ENCODE measurements at places on chromosomes 6 and 20.

DNA sequence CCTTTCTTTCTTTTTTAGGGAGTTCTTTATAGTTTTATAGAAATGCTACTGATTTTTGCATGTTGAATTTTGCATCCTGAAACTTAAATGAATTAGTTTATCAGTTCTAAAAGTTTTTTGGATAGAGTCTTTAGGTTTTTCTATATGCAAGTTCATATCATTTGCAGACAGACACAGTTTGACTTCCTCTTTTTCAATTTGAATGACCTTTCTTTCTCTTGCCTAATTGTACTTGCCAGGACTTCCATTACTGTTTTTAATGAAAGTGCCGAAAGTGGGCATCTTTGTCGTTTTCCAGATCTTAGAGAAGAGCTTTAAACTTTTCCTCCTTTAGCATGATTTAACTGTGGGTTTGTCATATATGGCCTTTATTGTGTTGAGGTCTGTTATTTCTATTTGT lies 21.1 kb upstream of the EDN1 start:
- no peak for DNase-seq

DNA sequence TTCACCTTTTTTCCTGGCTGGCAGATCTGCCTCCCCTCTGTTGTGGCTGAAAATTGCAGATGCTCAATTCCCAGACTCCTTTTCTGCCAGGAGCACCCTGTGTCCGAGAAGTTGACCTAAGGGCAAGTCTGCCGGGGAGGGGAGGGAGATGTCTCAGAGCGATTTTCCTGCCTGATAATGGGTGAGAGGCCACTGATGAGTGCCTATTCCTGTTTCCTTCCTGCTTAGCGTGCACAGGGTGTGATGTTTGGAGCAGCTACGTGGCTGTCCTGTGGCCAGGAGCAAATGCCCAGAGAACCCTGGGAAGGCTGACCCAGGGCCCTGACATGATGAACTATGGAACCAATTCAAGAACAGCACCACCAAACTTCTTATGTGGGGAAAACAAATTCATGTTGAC lies 22.5 kb downstream of the SOX4 start:
- no peak for DNase-seq

GRCh38 chr6:136244061-136244616 lies 6.0 kb downstream of the MTFR2 start:
- DNase-seq, result no peak

- DNase-seq, result no peak
Observed at GRCh38 chr20:2217857-2218539, 77.8 kb upstream of the TGM3 start.

DNA sequence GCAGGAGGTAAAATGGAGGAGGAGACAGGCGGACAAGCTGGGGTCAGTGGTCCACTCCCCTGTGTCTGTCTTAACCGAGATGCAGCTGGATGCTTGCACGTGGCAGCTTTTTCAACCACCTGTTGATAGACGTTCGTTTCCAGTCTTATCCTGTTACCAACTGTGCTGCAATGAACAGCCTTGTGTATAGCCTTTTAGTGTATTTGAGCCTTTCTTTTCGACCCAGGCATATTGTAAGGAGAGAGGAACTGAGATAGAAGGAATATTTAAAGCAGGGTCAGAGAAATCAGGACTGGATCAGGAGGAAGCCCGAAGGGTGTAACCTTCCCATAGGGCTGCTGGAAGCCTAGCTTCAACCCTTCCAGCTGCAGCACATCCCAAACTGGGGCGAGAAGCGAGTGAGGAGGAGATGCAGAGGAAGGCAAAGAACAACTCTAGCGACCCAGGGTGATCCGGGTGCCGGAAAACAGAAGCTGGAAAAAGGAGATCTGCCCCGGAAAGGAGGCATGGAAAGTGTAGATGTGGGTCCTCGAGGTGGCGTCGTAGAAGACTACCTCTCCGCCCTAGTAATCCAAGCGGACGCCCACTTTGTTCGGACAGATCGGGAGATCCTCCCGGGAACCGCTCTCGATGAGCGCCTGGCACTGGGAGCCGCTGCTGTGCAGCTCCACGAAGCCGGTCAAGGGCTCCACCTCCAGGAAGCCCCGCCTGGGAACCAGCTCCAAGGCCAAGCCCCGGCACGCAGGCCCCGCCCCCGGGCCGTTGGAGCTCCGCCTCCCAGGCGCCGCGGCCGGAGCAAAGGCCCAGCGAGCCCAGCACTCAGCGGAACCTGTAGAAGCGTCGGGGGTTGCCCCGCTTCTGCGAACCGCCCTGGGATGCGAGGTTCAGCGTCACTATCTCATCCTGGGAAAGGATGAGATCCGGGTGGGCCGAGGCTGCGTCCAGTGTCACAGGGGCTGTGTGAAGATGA lies 11.2 kb downstream of the TRIM31 start:
- peak; percentile 39 for DNase-seq

DNA sequence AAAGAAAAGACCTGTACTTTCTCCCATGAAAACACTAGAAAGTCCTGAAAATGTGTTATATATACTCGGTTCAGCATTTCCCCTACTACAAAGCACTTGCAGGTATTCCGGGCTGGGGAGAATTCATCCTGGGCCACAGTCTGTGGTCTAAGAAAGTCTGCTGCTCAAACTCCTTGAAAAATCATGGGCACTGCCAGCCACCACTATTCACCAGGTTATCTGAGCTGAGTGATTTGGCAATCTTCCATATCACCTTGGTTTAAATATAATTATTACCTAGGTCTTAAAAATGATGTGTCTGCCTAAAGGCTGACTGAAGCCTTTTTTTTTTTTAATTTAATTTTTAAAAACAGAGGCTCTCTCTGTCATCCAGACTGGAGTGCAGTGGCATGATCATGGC lies 11.3 kb downstream of the FKBP5 start:
- no peak for DNase-seq

DNA sequence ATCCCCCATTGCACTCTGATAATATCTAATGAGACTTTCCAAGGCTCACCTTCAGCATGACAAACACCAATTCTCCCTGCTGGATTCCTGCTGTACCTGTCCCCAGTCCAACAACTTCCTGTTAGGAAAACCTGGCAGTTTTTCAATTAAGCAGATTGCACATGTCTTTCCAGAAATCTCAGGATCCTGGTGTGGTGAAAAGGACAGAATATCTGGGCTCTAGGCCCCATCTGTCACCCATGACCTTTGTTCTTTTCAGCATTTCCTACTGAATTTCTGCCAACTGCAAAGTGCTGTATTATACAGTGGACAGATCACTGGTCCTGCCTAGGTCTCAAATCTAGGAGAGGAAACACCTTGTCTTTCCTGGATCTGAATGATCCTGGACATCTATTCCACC lies 27.7 kb upstream of the DTNBP1 start:
- no peak for DNase-seq

DNA sequence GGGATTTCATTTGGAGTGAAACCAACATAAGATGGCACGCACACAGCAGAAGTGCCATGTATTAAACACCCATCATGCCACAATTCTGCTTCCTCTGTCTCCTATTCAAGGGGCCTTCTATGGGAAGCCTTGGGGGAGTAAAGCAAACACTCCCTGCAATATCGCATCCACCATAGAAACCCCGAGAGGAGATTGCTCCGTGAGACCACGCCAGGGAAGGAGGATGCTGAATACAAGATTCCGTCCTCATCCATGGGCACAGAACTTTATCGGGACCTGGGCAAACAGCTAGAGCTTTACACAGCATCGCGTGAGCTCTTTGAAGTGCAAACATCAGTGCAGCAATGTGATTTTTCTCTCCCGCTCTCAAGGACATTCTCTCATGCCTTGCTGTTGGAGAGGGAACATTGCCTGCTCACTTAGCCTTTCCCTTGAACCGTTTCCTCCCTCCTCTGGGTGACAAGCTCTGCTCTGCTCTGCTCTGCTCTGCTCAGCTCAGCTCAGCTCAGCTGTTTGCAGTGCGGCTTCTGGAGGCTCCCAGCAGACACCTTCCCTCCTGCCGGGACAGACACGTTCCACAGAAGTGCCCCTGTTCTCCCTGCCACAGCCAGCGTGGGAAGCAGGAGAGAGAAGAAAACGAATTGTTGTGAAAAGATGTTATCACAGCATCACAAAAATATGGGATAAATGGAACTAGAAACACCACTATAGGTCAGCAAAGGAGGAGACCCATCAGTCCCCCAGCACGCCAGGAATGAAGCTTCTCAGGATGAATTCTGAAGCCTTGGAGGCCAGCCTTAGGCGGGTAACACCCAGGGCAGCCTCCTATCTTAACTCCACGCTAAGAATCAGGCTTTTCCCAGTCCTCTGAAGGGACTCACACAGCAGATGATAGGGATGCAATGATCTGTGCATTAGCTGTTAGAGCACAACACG lies 48.2 kb downstream of the RNASET2 start:
- no peak for DNase-seq

- DNase-seq, result no peak
Observed at GRCh38 chr20:48556956-48557355, 270.8 kb downstream of the PREX1 start.

DNA sequence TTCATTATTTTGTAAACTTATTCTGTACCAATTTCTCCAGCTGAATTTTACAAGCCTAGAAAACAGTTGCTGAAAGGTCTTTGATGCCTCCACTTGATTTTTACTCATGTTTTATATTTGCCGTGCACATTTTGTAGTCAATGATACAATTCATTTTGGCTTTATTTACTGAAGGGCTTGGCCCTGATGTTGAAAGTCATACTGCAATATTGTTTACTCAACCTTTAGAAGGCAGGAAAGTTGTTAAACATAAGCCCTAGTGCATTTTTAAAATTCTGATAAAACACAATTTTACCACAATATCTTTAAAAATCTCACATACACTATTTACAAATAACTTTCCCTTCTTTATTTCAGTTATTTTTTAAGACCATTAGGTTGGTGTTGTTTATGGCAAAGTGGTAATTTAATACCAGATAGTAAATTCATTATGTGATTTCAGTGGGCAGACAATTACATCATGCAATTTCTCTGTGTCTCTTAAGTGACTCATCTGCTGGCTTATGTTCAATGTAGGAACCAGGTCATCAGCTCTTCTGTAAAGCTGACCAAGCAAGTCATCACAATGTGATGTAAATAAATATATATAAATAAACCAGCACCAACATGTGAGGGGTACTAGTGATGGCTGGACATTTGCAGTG lies 121.1 kb upstream of the SLC35B3 start:
- DNase-seq, result no peak

GRCh38 chr6:45807311-45808041 lies 208.2 kb downstream of the CLIC5 start:
- DNase-seq, result no peak

DNA sequence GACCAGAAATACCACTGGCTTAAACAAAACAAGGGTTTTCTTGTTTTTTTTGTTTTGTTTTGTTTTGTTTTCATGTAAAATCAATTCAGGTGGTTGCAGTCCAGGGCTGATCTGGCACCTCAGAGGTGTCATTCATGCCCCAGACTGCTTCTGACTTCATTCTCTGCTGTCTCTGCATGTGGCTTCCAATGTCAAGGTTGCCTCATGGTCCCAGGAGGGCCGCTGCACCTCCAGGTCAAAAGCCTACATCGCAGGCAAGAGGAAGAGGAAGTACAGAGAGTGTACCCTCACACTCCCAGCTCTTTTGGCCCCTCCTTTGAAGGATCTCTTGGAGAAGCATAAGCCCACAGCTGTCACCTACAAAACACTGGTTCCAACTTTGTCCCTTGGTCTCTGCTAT lies 1.4 kb upstream of the BTN3A1 start:
- DNase-seq, result no peak

DNA sequence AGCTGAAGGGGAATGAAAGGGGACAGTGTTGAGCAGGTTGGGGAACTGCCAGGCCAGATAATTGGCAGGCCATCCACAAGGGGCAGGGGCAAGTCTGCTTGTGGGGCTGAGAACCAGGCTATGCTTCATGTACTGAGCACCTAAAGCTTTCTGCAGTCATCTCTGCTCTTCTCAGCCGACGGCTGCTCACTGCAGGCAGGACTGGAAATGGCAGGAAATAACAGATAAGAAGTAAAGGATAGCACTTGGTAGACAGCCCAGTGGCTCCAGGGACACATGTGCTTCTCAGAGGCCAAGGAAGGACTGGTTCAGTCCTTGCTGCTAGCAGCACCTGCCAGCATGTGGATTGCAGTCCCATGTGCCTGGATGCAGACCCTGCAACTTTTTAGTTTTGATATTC lies 89.8 kb downstream of the CD164 start:
- DNase-seq, result no peak

GRCh38 chr6:4348462-4349112 lies 213.2 kb upstream of the ECI2 start:
- DNase-seq, result no peak

DNA sequence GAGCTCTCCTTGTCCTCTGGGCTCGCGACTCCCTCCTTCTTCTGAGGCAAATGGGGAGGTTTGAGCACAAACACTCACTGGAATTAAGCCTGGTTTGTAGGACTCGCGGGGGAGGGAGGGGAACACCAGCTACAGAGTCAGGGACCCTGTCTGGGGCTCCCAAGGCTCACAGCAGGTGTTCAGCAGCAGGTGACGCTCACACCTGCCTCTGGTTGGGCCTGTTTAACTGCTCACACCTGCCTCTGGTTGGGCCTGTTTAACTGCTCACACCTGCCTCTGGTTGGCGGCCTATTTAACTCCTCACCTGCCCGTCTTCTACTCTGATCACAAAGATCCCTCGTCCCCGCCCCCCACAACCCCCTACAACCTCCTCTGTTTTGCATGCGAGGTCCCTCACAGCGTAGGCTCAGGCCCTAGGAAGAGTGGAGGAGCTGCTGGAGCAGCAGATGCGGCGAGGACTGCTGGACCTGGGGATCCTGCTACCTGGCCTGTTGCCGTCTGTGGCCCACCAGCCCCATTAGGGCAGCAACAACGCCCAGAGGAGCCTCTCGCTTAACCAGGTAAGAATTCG lies 181.9 kb downstream of the ERMARD start:
- no peak for DNase-seq

DNA sequence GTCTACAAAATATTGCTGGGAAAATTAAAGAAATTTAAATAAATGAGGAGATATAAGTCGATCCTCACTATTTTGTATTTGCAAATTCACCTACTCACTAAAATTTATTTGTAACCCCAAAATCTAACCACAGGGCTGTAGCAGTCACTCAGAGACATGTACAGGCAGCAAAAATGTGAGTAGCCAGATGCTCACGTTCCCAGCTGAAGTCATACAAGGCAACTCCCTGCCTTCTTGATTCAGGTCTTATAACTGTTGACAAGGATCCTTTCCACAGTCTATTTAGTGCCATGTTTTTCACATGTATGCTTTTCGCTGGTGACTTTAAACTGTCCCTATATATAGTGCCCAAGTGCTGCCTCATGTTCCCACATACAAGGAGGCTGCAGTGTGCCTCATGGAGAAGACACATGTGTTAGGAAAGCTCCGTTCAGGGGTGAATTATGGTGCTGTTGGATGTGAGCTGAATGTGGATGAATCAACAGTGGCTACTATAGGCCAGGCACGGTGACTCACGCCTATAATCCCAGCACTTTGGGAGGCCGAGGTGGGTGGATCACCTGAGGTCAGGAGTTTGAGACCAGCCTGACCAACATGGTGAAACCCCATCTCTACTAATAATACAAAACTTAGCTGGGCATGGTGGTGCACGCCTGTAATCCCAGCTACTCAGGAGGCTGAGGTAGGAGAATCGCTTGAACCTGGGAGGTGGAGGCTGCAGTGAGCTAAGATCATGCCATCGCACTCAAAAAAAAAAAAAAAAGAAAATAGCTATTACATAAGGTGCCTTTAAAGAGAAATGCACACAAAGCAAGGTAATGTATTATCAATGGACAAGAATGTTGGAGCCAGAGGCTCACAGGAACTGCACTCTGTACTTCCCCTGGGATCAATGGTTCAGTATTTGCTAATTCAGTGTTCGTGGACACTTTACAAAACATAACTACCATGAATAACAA lies 55.3 kb downstream of the STK35 start:
- DNase-seq, result no peak

- DNase-seq, result no peak
Observed at GRCh38 chr20:7856756-7857155, 83.5 kb downstream of the HAO1 start.
